ENCODE measurements at places on chromosomes 2 and 18.

GRCh38 chr2:99677814-99678213 lies 188.0 kb upstream of the REV1 start:
- no peak for DNase-seq

DNA sequence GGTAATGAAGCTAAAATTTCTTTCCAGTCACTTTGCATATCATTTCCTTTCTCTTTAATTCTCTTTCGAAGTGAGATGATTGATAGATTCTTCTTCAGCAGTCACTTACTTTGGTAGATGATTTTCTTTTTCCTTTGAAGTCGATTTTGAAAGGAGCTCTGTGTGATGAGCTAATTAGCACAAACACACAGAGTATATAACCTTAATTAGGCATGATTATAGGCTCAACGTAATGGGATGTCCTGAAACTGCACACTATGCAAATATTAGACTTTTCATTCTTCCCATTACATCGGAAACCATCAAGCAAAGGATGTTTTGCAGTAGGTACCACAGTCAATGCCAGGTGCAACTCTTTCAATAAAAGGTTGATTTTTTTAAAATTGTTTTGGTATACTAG lies 6.4 kb upstream of the CTLA4 start:
- DNase-seq = no peak

DNA sequence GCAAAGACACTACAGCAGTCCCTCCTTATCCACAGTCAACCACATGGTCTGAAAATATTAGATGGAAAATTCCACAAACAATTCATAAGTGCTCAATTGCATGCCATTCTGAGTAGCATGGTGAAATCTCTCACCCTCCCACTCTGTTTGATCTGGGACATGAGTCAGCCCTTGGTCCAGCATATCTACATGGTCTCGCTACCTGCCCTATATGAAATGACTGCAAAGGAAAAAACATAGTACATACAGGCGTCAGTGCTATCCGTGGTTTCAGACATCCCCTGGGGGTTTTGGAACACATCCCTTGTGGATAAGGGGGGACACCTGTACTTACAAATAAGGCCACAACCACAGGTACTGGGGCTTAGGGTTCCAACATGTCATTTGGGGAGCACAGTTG lies 73.7 kb downstream of the CABLES1 start:
- DNase-seq = no peak

- DNase-seq = no peak
Measured at GRCh38 chr18:13463526-13464210, 245.1 kb downstream of the LDLRAD4 start.

GRCh38 chr2:114700440-114700839 lies 258.0 kb downstream of the DPP10 start:
- DNase-seq = no peak

DNA sequence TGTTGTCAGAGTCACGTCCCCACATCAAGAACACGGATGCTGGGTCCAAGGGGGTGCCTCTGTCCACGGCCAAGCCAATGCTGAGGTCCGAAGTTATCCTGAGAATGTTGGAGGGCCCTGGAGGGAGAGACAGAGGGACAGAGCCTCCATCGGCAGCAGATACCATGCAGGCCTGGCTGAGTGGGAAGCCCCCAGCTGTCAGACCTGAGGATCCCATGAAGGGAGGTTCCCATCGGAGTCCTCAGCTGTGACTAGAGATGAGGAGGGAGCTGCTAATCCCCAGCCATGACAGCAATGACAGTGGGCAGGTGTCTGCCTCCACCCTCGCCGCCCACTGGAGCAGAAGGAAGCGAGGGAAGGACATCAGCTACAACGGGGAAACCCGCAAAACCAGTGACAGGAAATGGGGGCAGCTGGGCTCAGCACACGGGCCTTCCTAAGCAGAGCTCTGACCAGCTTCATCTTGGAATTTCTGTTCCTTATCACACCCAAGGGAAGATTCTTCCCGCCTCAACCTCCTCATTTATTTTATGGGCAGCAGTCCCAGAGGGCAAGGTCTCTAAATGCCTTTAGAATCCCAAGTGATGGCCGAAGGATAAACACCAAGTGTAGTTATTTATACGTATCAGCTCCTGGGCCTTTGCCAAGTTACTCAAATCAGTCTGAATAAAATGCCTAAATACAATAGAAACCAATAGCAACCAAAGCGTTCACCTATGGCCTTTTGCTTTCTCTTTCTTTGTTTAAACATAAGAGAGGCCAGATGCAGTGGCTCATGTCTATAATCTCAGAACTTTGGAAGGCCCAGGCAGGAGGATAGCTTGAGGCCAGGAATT lies 32.2 kb downstream of the FAM178B start:
- no peak for DNase-seq

- DNase-seq = no peak
Measured at GRCh38 chr18:70047931-70048603, 100.4 kb upstream of the CD226 start.

- DNase-seq = no peak
Measured at GRCh38 chr2:239600001-239600593, 199.3 kb upstream of the HDAC4 start.

DNA sequence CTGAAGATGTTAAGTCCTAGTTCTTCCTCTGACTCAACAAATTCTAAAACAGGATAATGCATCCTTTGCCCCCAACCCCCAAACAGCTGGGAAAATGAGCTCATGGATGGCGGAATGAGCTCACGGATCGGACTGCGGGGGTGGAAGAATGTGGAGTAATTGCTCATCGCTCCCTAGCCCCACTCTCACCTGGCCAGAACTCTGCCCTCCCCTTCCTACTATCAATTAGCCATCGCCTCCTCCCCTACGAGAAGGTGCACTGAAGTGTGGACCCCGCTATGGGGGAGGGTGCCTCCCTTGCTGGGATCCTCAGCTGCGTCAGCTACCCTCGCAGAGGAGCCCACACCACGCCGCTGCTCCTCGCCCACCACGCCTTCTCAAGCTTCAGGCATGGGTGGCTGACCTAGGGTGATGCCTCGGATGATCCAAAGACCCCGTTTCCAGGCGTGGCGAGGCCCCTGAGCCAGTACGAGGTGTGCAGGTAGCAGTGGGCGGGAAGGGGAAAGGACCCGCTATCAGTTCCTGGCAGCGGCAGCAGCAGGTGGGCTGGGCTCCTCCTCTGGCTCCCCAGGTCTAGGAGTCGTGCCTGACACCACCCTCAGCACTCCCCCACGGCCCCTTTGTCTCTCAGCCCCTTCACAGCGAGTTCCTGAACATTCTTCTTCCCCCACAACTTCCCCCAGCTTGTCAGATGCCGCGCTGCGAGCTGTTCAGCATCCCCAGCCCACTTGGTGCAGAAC lies 82.1 kb upstream of the POMC start:
- no peak for DNase-seq

DNA sequence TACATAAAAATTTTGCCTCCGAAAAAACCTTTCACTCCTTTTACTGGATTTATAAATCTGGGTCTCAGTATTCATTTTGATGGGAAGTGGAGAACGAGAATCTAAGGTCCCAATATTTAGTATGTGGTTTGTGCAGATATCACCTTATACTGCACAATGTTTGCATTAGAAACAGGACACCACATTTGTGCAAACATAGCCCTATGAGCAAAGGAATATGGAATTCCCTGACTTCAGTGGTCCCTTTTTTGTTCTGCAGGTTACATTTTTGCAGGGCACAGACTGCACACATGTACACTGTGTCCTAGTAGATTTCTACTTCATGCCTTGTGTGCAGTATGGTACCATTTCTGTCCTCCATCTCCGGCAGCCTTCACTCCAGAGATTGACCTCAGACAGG lies 130.0 kb downstream of the CDH19 start:
- no peak for DNase-seq

DNA sequence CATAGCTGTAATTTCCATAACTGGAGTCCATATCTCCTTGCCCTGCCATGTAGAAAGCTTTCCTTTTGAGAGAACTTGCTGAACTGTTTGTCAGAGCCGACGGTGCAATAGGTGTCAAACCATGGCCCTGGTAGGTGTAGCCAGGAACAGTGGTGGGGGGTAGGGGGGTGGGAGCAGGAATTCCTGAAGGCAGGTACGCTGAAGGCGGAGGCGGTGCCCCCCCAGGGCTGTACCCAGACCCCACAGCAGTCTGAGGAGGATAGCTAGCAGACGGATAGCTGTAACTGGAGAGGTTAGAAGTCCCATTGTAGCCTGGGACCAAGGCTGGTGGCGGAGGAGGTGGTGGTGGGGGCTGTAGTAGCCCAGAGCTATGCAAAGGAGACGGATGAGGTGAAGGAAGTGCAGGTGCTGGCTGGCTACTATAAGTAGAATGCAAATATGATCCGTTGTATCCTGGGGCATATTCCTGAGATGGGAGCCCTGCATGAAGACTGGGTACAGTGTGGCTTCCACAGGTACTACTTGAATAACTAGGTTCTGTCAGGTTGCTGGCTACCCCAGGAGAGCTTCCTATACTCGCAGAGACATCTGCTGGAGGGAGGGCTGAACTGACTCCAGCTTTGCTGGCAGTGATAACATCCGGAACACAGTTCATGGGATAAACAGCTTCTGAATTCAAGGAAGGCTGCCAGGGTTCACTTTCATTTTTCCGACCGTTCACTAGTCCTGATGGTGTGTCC lies 124.8 kb downstream of the FIGN start:
- no peak for DNase-seq
